ENCODE measurements at places on chromosomes 2 and 18.
A peak's percentile ranks its signal among the peaks of the same experiment; 100 is the strongest.

GRCh38 chr2:27857417-27858172 is 32.6 kb downstream of the RBKS start:
- H3K4me3 ChIP-seq = no peak overlapping the region
- peaks cover 5% of the 10 kb centered on the region for H3K36me3 ChIP-seq
- peak overlapping the region; percentile 37 for H3K27ac ChIP-seq
- H3K27me3 ChIP-seq = no peaks in the 10 kb centered on the region
- peak; percentile 37 for DNase-seq

DNA sequence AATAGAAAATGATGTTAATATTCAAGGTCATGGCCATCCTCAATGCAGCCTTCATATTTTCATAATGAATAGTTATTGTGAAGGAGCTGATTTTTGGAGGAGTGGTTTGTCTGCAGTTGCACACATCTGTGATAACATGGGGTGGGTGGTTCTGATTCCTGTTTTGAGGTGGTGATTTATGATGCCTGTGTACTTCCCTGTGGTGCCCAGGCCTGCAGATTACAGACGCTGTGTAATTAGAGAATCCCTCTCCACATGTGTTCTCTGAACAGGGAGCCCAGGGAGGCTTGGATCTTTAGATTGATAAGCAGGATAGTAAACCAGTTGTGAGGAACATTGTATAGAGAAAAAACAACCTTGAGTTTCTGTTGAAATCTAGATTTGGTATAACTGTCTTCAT is 117.5 kb downstream of the AGAP1 start:
- peaks cover 7% of the 10 kb centered on the region for H3K27me3 ChIP-seq
- H3K27ac ChIP-seq = no peak overlapping the region
- no peak for DNase-seq
- no peaks in the 10 kb centered on the region for H3K4me1 ChIP-seq

GRCh38 chr2:110157153-110157793 is 41.7 kb upstream of the MALL start:
- H3K4me1 ChIP-seq = peaks cover 37% of the 10 kb centered on the region
- peak; percentile 44 for DNase-seq
- no peak overlapping the region for H3K4me3 ChIP-seq
- H3K36me3 ChIP-seq = peaks cover 27% of the 10 kb centered on the region
- peaks cover 2% of the 10 kb centered on the region for H3K27me3 ChIP-seq

- no peak for DNase-seq
- no peaks in the 10 kb centered on the region for H3K36me3 ChIP-seq
- H3K4me1 ChIP-seq = peaks cover 39% of the 10 kb centered on the region
- H3K27me3 ChIP-seq = no peaks in the 10 kb centered on the region
- no peak overlapping the region for H3K4me3 ChIP-seq
Measured at GRCh38 chr2:33478968-33479731, 2.7 kb downstream of the RASGRP3 start.

DNA sequence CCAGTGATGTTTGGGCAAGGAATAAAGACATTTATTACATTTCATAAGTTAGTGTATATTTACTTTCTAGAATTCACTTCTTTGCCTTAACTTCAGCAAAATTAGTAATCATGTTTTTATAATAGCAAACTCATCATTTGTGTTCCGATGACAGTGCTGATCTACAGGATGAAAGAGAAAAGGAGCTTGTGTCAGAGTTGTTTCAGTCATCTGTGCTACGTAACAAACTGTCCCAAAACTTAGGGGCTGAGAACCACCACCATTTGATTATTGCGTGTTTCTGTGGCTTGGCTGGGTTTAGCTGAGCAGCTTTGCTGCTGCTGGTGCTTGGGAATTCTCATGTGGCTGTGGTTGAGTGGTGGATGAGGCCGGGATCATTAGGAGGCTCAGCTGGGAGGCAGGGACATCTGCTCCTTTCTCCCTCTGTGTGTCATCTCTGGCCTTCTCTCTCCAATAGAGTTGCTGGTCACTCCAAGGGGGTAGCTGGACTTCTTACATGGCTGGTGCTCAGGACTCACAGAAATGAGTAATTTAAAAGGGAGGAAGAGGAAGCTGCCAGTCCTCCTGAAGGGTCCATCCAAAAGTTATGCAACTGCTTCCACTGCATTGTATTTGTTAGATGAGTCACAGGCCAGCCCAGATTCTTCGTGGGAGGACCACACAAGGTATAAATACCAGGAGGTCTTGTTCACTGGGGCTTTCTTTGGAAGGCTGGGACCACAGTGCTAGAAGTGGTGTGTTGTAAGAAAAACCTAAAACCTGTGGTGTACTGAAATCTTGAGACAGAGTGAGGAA is 43.4 kb upstream of the HAAO start:
- DNase-seq = no peak
- no peak overlapping the region for H3K27ac ChIP-seq
- H3K4me1 ChIP-seq = no peaks in the 10 kb centered on the region
- no peak overlapping the region for H3K4me3 ChIP-seq
- H3K36me3 ChIP-seq = no peaks in the 10 kb centered on the region

GRCh38 chr2:10787176-10787968 is 25.2 kb downstream of the PDIA6 start:
- peak; percentile 64 for DNase-seq
- H3K36me3 ChIP-seq = peaks cover 82% of the 10 kb centered on the region
- H3K4me1 ChIP-seq = peaks cover 21% of the 10 kb centered on the region
- H3K4me3 ChIP-seq = no peak overlapping the region
- no peaks in the 10 kb centered on the region for H3K27me3 ChIP-seq

- H3K4me3 ChIP-seq = no peak overlapping the region
- DNase-seq = no peak
- peaks cover 20% of the 10 kb centered on the region for H3K4me1 ChIP-seq
- H3K27ac ChIP-seq = no peak overlapping the region
Measured at GRCh38 chr2:119723186-119723585, 36.5 kb upstream of the PTPN4 start.

DNA sequence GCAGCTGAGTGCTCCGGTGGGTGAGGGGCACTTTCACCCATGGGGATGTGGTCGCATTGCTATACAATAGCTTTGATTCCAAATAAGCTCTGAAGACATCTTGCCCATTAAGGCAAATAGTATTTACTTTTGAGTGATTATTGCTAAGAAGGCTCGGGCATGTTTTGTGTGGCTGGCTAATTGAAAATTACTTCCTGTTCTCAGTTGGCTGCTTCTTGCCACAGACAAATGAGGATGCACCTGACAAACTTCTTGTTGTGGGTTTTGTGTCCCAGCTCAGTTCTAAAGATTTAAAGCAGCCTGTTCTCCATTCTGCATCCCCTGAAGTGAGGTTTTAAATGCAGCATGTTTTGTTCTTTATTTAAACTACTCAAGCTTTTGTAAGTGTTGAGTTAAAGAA is 88.3 kb downstream of the KCNS3 start:
- no peak for DNase-seq
- H3K4me1 ChIP-seq = no peaks in the 10 kb centered on the region
- no peak overlapping the region for H3K4me3 ChIP-seq
- H3K36me3 ChIP-seq = no peaks in the 10 kb centered on the region
- peaks cover 3% of the 10 kb centered on the region for H3K27me3 ChIP-seq

DNA sequence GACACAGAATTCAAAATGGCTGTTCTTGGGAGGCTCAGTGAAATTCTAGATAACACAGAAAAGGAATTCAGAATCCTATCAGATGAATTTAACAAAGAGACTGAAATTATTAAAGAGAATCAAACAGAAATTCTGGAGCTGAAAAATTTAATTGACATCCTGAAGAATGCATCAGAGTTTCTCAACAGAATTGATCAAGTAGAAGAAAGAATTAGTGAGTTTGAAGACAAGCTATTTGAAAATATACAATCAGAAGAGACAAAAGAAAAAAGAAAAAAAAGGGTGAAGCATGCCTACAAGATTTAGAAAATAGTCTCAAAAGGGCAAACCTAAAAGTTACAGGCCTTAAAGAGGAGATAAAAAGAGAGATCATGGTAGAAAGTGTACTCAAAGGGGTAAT is 12.0 kb upstream of the RANBP2 start:
- H3K27me3 ChIP-seq = no peaks in the 10 kb centered on the region
- H3K4me1 ChIP-seq = no peaks in the 10 kb centered on the region
- H3K36me3 ChIP-seq = no peaks in the 10 kb centered on the region
- no peak for DNase-seq

DNA sequence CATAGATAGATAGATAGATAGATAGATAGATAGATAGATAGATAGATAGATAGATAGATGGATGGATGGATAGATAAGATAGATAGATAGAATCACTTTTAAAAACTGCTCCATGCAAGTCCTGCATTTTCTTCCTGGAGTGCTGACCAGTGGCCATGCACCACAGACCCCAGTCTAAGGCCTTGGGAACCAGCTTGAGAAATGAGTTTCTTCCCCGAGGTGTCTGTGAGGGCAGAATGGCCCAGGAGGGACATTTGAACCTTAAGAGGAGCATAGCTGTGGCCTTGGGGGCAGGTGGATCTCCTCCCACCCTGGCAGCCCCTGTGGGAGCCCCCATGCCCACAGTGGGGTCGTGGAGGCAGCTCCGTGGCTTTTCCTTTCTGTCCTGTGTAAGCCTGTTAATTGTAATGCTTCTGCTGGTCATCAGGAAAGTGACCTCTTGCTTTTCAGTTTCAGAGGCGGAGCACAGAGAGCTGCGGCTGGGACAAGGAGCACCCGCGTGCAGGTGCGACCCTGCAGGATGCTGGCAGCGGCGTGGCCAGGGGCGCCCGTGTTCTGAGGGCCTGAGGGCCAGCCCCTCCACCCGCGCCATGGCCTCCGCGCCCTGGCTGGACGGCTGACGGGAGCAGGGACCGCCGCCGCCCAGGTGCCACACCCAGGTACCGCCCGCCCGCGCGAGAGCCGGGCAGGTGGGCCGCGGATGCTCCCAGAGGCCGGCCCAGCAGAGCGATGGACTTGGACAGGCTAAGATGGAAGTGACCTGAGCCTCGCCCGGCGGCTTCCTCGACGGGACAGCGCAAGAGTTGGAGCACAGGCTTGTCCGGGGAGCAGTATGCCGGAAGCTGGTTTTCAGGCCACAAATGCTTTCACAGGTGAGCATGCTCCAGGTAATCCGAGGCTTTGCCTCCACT is 168.6 kb downstream of the LDLRAD4 start:
- no peak for DNase-seq
- H3K36me3 ChIP-seq = peaks cover 7% of the 10 kb centered on the region
- no peak overlapping the region for H3K27ac ChIP-seq
- H3K4me1 ChIP-seq = peaks cover 33% of the 10 kb centered on the region
- no peaks in the 10 kb centered on the region for H3K27me3 ChIP-seq

GRCh38 chr2:175234650-175235049 is 53.1 kb upstream of the ATP5MC3 start:
- peaks cover 8% of the 10 kb centered on the region for H3K4me1 ChIP-seq
- H3K4me3 ChIP-seq = no peak overlapping the region
- peaks cover 1% of the 10 kb centered on the region for H3K36me3 ChIP-seq
- no peak overlapping the region for H3K27ac ChIP-seq
- no peak for DNase-seq
- H3K27me3 ChIP-seq = peaks cover 10% of the 10 kb centered on the region

DNA sequence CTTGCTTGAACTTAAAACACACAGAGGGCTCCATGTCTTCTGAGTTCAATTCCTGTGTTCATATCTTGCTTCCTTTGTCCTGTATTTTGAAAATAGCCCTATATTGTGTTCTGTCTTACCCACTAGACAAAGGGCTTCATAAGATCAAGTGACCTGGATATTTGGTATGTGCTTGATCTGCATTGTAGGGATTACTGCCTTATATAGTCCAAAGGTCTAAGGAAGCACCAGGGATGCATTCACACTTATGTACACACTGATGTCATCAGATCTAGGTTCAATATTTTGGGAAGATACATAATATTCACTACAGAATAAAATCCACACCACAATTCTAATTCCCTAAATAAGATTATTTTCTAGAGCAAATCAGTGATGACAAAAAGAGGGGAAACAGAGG is 278.0 kb upstream of the KYNU start:
- no peak for DNase-seq
- H3K4me3 ChIP-seq = no peak overlapping the region
- no peaks in the 10 kb centered on the region for H3K27me3 ChIP-seq
- H3K27ac ChIP-seq = no peak overlapping the region
- H3K36me3 ChIP-seq = no peaks in the 10 kb centered on the region

DNA sequence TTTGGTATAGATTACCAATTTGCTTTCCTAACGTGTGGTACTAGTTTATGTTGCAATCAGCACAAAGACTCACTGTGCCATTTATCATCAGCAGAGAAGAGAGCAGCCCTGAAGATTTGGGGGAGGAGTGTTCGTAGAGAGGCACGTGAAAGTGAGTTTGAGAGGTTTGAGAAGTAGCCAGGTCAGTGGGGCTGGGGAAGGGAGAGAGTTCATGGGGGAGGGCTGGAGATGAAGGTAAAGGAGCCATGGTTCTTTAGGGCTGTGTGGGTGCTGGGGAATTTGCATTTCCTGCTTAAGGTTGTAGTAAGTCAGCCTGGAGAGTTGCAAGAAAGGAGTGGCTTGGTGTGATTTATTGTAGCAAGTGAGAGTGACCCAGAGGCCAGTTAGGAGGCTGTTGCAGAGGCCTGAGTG is 172.1 kb downstream of the NEDD4L start:
- peaks cover 14% of the 10 kb centered on the region for H3K4me1 ChIP-seq
- H3K27ac ChIP-seq = no peak overlapping the region
- no peaks in the 10 kb centered on the region for H3K36me3 ChIP-seq
- peaks cover 8% of the 10 kb centered on the region for H3K27me3 ChIP-seq
- no peak overlapping the region for H3K4me3 ChIP-seq

DNA sequence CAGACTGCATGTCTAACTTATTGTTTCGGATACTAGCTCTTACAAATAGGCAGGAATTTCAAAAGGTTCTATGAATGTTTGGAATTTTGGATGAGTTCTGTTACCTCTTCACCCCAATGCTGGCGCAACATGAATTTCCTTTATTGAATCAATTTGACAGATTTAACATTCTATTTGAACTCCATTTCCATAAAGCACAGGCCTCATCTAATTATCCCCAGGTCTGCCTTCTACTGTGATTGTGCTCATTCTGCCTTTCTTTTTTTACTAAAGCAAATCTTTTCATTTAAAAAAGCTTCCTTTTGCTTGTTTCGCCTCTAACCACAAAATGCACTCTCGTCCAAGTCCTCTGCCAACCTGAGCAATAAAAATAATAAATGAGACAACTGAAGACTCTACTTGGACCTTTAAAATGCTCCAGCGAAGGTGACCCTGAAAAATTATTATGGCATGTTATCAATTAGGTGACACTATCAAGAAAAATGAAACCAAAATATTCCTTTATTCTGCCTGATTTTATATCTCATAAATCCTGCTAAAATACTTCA is 922.9 kb upstream of the FSHR start:
- no peak overlapping the region for H3K27ac ChIP-seq
- no peak overlapping the region for H3K4me3 ChIP-seq
- H3K4me1 ChIP-seq = no peaks in the 10 kb centered on the region
- no peaks in the 10 kb centered on the region for H3K27me3 ChIP-seq
- no peak for DNase-seq
- H3K36me3 ChIP-seq = no peaks in the 10 kb centered on the region

- H3K36me3 ChIP-seq = no peaks in the 10 kb centered on the region
- DNase-seq = peak; percentile 87
- H3K27ac ChIP-seq = no peak overlapping the region
- H3K4me3 ChIP-seq = no peak overlapping the region
Measured at GRCh38 chr2:177906041-177906718, 166.4 kb downstream of the PDE11A start.

Data from activated CD4-positive, alpha-beta T cell treated with anti-CD3 and anti-CD28 coated beads for 36 hours (primary cell).